ENCODE measurements at places on chromosomes 6 and 20.

DNA sequence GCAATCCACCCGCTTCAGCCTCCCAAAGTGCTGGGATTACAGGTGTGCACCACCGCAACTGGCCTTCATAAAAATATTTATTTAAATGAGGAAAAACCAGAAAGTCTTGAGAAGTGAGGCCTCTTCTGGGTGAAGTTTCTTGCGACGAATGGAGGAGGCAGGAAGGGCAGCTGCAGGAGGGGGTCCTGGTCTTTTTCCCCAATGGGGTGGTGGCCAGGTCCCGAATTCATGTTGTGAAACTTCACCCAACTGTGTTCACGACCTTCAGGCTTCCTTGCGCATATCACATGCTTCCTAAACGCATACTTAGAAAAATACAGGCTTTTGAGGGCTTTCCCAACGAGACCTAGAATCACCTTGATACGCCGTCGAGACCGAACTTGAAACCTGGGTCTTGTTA, 145.1 kb downstream of the CDH4 start:
- DNase-seq = no peak

DNA sequence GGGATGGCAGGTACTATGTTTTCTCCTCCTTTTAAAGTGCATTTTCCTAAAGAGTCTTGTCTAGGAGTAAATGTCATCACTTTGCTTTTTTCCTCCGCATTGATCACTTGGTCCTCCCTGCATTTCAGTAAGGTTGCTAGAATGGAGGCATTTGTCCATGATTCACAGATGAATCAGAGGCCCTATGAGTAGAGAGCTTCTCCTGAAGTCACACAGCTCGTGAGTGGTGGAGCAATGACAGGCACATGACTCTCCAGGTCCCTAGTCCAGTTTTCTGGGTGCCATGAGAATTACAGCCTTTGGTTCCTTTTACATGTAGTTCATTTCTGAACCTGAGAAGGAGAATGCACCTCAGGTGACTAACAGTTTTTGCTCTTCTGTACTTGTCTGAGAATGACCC, 50.5 kb downstream of the HLA-A start:
- DNase-seq = peak; percentile 68

DNA sequence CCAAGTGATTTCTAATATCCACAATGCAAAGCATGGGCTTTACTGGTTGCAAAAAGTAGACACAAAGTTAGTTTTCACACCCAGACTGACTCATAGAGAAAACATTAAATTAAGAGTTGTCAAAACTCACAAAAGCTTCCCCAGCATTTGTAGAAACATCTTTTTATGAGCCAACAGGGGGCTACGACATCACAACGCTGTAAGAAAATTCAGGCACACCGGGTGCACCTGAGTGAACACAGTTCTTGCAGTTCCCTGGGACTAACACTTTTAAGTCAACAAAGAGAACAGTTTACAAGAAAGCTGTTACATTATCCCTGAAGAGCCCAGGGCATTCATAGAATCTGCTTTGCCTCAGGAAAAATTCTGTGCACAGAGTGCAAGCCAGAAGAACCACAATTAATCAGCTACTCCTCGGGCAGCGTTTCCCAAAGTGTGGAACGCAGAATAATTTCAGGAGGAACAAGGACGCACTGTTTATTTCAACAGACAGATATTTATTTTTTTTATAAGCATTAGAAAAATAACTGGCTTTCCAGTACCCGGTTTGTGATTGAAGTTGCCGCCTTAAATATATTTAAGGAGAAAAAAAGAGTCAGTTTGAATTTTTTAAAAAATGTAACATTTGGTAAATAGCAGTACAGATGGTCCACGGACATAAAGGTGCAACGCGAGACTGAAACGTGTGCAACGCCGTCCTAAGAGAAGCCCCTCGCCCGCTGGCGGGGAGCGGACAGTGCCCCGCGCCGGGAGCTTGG, 1.2 kb downstream of the NCOA5 start:
- peak; percentile 42 for DNase-seq

- no peak for DNase-seq
These were observed 164.8 kb downstream of the QKI start for GRCh38 chr6:163579111-163579879.

DNA sequence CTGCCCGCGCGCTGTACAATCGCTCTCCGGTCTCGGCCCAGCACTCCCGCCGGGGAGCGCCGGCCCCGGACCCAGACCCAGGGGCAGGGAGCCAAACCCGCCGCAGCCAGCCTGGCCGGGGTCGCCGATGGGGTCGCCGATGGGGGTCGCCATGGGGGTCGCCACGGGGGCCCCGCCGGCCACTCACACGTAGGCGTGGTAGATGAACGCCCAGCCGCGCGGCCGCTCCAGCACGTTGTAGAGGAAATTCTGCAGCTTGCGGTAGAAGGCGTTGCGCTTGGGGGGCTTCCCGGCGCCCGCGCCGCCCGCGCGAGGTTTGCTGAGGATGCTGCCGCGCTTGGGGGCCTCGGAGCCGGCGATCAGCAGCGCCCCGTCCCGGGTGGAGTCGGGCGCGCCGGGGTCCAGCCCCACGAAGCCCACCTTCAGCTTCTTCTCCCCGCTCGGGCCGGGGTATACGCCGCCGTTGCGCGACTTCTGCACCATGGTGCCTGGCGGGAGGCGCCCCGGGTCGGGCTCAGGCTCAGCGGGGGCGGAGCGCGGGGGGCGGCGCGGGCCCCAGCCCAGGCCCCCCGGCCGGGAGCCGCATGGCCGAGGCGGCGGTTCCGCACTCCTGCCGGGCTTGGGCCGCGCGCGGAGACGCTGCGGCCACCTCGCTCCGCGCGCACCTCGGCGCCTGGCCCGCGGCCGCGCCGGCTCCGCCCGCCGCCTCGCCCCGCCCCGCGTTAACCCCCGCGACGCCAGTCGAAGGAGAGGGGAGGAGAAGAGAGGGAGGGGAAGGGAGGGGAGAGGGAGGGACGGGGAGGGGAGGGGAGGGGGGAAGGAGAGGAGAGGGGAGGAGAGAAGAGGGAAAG, at the start of gene KCNQ2:
TSS of gene KCNQ2 (minus strand) at position 675 of the 851 bp plus-strand sequence. CDS start at position 483, 192 bp downstream.
- no peak for DNase-seq

DNA sequence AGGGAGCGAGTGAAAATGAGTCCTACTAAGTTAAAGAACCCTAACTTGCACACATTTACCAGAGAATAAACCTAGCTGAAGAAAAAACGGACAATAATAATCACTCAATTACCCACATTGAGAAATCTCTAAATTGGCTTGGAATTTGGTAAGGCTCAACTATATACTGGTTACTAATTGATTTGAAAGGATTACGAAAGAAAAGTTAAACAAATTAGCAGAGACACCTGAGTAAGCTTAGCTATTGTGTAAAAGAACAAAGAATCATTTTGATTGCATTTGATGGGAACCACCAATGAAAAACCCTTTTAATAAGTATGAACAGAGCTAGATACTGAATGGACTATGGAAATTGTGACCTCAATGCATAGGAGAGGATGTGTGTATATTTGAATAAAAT, 118.6 kb upstream of the ADGRF1 start:
- DNase-seq = no peak

DNA sequence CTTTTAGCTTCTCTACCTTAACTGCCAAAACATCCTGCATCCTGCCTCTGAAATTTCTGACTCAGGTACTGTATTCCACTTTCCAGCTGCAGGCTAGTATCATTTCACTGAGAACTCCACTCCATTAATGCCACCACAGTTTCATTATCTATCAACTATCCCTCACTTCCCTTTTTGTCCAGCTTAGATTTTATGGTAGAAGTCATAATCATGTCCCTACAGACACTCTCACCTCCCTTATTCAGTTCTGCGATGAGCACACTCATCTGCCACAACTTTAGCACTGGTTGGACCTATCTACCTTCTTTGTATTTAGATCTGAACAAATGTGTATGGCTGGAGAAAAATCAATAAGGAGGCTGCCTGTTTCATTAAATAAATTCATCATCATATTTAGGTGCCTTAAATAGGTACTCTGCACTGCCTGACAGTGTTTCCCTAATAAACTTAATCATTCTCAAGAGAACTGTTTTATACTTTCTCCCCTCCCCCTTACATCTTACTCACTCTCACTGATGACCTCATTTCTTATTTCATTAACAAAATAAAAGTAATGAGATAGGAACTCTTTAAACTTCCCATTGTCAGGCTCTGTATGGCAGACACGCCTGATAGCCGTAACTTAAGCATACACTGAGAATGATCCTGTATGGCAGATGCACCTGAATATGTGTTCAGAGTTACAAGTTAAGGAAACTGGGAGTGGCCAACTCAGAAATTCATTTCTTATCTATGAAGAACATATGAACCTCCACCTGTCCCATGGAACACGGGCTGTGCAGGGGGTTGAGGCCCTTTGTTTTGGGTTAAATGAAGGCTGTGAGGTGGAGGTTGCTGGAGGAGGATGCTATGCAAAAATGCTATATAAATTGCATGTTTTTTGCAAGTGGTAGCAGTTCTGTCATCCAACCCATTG, 95.3 kb upstream of the MAN1A1 start:
- no peak for DNase-seq
